ENCODE measurements at places on chromosomes 1 and 21.

- no peak for DNase-seq
Observed at GRCh38 chr1:45879885-45880598, 76.6 kb downstream of the MAST2 start.

DNA sequence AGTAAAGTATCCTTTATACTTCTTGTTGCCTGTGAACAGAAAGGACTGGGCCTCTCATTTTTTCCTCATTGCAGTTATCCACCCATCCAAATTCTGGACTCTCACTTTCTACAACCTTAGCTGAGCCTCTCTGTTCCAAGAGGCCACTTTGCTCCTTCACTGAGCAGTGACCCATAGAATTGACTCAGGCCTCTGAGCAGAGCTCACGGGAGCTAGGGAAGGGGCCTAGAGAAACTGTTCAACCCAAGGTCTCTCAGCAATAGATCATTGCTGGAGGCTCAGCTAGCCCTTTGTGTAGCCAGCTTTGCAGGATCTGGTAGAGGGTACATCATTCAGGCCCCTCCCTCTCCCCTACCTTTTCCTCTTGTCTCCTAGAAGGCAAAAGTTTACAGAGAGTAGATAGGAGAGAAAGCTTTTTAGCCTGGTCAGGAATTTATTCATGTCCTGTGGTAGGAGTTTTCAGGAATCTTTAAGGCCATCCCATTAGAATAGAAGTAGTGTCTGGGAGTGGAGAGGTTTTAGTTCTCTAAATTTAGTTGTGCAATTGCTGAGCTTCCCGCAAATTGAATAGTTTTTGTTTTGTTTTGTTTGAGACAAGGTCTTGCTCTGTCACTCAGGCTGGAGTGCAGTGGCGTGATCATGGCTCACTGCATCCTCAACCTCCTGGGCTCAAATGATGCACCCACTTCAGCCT is 6.7 kb downstream of the INTS3 start:
- no peak for DNase-seq

- DNase-seq, result no peak
Observed at GRCh38 chr1:92186081-92186480, 31.6 kb upstream of the C1orf146 start.

DNA sequence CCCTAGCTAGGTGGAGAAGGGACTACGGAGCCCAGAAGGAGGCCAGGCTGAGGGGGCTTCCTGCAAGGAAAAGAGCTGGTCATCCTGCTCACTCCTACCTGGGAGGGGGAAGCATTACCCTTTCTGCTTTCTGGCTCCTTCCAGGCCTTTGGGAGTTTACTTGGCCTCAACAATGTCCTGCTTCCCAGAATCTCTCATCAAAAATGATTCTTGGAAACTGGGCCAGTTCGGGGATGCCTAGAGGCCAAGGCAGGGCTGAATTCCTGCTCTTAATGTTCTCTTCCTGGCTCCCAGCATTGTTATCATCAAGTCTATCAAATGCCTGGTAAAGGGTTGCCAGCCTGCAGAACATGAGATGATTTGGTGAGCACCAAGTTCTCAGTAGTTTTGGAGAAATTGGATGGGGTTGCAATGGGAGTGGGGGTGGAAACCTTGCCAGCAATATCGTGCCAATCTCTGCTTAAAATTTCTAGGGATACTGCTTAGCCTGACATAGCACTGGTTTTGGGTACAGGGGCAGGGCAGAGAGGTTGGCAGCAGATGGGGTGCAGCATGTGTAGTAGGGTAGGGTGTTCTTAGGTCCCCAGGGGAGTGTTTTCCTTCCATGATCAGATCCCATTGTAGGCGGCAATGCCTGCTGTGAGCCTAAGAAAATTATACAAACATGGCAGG is 7.7 kb upstream of the PAFAH2 start:
- DNase-seq, result no peak

GRCh38 chr1:11707621-11708276 is 16.2 kb downstream of the DRAXIN start:
- DNase-seq, result peak; percentile 72

DNA sequence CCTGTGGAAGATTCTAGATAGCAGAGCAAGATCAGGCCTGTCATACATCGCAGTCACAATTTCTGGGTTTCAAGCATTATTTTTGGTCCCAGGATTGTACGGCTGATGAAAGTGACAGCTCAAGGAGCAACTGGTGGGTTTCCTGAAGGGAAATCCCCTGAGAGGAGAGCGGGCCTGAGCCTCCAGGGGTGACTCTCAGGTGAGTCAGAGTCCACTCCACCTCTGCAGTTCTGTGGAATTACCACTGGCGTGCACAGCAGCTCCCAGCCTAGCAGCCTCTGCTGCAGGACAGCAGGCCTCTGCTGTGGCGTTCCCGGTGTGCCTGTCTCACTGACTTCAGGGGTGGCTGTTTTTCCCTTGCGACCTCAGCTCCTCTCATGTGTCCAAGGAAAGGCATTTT is 24.4 kb downstream of the SLC66A1 start:
- DNase-seq, result no peak

- DNase-seq, result peak; percentile 29
Observed at GRCh38 chr1:92599184-92599583, 112.5 kb upstream of the GFI1 start.

Data from HT-29 (cell line).